ENCODE measurements at places on chromosomes 1 and 21.

- no peak for DNase-seq
Observed at GRCh38 chr1:186780076-186780475, 48.7 kb upstream of the PLA2G4A start.

DNA sequence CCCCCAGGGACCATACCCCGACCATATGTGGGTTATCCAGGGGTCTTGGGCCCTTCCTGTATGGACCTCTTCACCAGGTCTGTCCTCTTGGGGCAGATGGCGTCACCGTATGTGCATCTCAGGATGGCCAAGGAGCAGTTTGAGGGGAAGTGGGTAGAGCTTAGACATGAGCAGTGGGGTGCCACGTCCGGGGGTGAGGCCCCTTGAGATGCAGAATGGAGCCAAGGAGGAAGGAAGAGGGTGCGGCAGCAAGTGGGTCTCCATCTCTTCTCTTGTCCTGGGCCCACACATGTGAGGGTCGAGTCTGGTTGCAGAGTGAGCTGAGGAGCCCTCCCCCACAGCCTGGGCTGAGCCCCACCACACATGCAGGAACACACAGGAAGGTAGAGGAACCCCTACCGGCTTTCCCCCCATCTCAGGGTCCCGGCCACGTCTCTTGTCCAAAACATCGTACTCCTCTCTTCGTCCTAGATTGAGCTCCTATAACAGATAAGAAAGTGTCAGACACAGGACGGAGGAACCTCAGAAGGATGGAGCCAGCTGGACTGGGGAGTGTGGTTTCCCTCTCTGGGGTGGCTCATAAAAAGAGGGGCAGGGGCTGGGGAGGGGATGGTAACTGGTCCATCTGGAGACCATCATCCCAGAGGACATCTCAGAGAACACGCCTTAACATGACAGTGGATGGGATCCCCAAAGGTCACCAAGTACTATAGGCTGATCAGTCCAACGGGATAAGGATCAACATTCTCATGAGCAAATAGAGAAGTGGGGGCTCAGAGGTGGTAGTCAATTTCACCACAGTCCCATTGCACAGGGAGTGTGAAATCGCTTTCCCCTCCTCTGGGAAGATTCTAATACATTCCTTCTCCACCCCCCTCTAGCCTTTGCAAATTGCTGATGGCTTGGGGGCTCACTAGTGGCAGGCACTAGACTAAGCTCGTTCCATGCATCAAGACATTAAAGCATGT, 79.9 kb downstream of the CD247 start:
- DNase-seq, result no peak

DNA sequence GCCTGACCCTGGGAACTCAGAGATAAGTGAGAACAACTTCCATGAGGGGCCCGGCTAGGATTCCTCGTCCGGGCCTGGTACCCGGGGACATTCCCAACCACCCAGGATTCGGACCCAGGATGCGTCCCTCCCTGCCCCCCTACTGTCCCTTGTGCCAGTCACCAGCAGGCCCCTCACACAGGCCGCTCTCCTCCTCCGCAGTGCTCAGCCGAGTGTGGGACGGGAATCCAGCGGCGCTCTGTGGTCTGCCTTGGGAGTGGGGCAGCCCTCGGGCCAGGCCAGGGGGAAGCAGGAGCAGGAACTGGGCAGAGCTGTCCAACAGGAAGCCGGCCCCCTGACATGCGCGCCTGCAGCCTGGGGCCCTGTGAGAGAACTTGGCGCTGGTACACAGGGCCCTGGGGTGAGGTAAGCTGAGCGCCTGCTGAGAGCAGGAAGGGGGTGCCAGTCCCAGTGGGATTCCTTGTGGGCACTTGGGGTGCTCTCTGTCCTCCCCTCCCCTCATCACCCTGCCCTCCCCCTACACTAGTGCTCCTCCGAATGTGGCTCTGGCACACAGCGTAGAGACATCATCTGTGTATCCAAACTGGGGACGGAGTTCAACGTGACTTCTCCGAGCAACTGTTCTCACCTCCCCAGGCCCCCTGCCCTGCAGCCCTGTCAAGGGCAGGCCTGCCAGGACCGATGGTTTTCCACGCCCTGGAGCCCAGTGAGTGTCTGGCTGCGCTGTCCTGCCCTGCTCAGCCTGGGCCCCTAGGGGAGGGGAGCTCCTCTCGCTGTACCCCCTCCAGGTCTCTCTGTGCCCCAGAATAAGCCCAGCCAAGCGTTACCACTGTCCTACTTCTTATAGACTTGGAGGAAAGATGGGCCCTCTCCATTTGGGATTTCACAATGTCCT, 9.8 kb downstream of the ADAMTSL4 start:
- DNase-seq, result no peak

DNA sequence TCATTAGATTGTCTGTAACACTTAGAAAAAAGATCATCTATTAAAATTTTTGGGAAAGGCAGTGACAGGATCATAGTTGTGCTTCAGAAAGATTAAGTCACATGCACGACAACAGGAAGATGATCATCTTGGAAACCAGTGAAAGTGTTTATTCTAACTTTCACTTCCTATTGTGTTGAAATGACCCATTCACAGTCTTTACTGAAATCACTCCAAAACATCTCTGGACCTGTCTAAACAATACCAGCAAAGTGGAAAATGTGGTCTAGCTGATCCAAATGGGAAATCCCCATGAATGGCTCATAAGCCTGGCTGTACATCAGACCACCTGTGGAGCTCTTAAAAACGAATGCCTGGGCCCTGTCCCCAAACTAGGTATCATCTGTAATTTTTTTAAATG, 111.1 kb upstream of the ETV3 start:
- no peak for DNase-seq

DNA sequence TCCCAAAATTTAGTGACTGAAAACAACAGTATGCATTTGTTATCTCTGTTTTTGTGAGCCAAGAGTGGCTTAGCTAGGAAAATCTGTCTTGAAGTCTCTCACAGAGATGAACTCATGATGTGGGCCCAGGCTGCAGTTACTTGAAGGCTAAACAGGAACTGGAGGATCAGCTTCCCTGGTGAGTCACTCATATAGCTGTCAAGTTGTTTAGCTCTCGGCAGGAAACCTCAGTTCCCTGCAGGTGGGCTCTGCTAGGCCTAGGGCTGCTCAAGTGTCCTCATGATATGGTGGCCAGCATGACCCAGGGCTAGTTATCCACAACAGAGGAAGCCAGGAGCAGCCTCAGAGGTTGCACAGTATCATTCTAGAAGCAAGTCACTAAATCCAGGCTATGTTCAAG, 30.2 kb upstream of the DDX59 start:
- peak; percentile 16 for DNase-seq

- no peak for DNase-seq
Observed at GRCh38 chr1:232521660-232522059, 108.3 kb downstream of the SIPA1L2 start.

GRCh38 chr1:18452550-18452949, 28.2 kb upstream of the KLHDC7A start:
- DNase-seq, result peak; percentile 35

DNA sequence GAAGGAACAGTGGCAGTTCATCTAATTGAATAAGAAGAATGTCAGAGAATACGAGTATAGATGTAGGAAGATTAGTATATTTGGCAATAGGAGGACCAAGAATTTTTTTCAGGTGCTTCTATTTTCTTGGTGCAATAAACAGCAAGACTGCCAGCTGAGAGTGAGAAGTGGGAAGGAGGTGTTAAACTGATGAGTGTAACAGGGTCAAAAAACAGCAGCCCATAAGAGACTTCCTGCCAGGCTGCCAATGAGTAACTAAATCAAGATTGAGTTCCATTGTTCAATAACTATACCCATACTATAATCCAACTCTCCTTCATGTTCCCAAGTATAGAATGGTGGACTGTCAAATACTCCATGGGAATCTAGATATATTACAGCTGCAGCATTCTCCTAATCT, 28.7 kb downstream of the LYST start:
- DNase-seq, result no peak

GRCh38 chr1:48391926-48392325, 80.1 kb downstream of the SPATA6 start:
- DNase-seq, result no peak

DNA sequence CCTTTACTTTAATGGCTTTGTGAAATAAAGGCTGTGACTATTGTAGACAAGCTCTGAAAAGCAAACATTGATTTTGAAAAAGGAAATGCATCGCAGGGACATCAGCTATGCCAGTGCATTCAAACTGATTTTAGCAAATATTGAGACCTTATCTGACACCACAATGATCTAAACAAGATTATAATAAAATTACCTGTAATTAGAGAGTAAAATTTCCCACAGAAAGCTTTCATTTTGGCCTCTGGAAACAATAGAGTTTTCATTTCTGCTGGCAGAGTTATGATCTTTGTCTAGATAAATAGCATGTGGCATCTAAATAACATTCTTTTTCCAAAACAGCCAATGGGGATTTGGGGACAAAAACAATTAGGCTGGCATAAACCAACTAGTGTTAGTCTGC, 650.4 kb upstream of the PRMT6 start:
- no peak for DNase-seq

GRCh38 chr1:150881331-150882070, 5.1 kb upstream of the ARNT start:
- no peak for DNase-seq

- DNase-seq, result no peak
Observed at GRCh38 chr1:36711480-36711879, 228.8 kb upstream of the CSF3R start.

- no peak for DNase-seq
Observed at GRCh38 chr1:1832820-1833219, 54.5 kb upstream of the NADK start.

DNA sequence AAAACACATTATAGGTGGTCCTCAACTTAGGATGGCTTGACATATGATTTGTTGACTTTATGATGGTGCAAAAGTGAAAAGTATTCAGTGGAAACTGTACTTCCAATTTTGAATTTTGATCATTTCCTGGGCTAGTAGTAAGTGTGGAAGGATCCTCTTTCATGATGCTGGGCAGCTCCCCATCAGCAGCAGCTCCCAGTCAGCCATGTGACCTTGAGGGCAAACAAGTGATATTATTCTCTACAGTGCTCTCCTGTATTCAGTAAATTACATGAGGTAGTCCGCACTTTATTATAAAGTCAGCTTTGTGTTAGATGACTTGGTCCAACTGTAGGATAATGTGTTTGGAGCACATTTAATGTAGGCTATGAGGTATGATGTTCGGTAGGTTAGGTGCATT, 36.4 kb downstream of the SLC22A15 start:
- DNase-seq, result no peak

DNA sequence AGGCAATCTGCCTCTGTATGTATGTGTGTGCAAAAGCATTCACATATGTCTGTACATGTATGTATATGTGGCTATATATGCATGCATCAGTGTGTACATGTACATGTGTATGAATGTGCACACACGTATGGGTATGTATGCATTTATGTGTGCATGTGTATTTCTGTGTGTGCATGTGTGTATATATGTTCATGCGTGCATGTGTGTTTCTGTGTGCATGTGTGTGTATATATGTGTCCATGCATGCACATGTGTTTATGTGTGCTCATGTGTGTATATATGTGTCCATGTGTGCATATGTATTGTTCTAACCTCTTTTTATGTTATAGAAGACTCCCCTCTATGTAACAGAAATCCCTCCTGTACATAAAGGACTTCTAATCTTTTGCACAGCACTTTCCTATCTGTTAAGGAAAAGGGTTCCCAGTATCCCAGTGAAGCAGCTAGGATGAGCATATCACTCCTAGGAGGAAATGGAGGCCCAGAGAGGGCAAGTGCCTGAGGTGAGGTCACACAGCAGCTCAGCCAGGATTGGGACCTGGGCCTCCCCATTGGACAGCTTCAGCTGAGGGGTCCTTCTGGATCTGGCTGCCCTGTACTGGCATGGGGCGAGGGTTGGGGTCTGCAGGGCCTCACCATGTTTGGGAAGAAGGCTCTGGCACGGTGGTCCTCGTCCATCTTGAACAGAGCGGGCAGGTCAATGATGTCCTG, 15.8 kb upstream of the SDHB start:
- DNase-seq, result no peak

DNA sequence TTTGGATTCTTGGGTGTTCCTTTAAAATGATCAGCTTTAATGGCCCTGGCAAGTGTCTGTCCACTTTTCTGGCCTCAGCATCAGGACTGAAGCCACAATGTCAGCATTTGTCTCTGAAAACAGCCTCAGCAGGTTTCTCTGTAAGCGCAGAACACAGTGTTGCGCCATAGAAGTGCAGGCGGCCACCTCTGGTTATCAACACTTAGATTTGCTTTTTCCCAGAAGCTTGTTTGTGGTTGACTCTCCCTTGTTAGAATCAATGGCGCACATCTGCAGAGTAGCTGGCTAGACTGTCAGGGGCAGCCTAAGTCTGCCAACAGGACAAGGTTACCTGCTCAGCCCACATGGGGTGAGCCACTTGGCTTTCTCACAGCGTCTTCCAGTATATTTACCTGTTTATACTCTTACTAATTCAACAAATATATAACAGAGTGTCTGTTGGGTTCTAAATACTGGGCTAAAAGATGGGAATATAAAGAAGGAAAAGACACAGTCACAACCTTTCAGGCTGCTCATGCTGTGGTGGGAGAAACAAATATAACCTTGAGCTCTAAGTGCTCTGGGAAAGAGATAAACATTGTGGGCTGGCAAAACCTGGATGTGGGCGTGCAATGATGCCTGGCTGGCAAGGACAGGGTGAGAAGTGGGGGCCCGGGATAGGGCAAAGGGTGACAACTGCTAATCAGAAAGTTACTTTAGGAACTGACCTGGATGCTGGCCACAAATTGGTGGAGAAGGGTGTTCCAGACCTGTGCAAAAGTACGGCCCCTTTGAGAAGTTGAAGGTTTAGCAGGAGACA, 149.3 kb upstream of the KIAA0040 start:
- no peak for DNase-seq

GRCh38 chr1:45470306-45470798, 20.6 kb downstream of the TESK2 start:
- DNase-seq, result no peak

DNA sequence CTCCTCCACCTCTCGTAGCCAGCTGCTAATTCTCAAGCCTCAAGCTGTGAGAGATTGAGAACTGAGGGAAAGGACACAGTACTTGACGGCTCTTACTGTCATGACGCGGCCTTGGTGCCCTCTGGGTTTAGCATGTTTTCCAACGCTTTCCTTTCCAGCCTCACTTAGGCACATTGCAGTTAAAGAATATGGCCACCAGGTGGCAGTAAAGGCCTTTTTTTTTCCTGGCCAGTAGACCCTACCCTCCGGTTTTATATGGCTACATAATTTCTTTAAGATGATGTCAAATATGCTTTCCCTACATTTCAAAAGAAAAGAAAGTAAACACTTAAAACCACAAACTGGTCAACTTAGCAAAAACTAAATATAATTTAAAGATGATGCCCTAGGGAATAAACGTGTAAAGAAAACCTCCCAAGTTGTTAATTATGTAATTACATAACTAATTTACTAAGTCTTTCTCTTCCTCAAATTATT, 56.8 kb upstream of the PRDX6 start:
- peak; percentile 70 for DNase-seq

- no peak for DNase-seq
Observed at GRCh38 chr1:71170925-71171324, 90.1 kb upstream of the ZRANB2 start.

- no peak for DNase-seq
Observed at GRCh38 chr1:34164771-34165391, at the start of gene CSMD2. Gene CSMD2, minus strand, starts transcription at chr1:34165230. Its CDS starts 133 bp downstream, at chr1:34165097.

DNA sequence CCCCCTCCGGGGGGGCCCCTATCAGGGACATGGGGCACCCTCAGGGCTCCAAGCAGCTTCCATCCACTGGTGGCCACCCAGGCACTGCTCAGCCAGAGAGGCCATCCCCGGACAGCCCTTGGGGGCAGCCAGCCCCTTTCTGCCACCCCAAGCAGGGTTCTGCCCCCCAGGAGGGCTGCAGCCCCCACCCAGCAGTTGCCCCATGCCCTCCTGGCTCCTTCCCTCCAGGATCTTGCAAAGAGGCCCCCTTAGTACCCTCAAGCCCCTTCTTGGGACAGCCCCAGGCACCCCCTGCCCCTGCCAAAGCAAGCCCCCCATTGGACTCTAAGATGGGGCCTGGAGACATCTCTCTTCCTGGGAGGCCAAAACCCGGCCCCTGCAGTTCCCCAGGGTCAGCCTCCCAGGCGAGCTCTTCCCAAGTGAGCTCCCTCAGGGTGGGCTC, 34.9 kb downstream of the TRIM11 start:
- no peak for DNase-seq

Data from iPS DF 6.9 (cell line).